NCI-H146 (cell line): ENCODE measurements at places on chromosomes 6 and 20.

GRCh38 chr6:88513920-88514319, 347.8 kb upstream of the CNR1 start:
- DNase-seq, result no peak

- peak; percentile 29 for DNase-seq
Measured at GRCh38 chr6:14454473-14454775, 336.9 kb downstream of the CD83 start.

DNA sequence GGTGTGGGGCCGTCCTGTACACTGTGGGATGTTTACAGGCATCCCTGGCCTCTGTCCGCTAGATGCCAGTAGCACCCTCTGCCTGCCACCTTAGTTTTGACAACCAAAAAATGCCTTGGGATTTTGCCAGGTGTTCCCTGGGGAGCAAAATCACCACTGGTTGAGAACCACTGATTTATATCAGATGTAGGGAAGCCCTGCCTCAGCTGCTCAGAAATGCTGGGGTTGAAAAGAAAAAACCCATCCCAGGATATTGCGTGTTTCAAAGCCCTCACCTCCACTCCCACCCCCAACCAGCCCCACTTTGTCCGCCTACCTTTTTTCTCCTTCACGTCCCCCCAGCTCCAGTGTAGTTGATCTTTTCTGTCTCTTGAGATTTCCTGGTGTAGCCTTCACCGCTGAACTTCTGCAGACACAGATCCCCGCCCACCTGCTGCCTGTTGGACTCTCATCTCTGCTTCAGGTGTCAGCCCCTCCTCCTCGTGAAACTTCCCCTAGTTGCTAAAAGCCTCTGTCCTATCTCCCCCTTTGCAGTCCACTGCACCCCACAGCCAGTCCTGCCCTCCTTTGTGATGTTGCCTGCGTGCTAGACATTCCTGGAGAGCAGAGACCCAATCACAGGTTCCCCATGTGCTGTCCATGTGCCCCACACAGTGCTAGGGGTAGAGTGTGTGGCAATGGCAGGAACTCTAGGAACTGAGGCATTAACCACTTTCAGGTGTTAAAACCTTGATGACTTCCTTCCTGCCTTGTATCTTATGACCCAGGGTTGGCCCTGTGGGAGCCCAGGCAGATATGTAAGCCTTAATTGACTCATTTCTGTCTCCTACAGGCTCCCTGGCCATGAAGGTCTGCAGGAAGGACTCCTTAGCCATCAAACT, 98.9 kb downstream of the TBC1D7 start:
- DNase-seq, result no peak

DNA sequence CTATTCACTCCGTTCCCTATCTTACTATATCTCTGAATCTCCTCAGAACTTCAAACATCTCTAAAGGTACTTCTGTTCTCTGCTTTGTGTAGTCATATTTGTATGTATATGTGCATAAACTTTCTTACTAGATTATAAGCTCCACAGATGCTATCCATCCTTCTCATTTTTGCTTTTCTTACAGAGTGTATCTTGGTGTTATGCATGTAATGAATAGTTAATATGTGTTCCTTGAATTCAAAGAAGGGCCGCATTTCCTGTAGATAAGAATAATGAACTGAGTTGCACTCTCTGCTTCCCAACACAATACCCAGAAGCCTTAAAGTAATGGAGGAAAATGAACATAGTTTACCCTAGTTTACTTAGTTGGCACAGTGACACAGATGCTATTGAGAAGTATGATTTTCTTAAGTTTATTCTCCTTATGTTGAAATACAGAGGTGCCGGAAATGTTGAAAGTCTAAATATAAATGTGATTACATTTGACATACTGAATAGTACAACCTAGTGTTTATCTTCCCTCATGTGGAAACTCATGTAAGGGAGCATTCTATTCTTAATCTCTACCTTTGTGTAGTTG, 6.0 kb downstream of the NUS1 start:
- DNase-seq, result no peak

DNA sequence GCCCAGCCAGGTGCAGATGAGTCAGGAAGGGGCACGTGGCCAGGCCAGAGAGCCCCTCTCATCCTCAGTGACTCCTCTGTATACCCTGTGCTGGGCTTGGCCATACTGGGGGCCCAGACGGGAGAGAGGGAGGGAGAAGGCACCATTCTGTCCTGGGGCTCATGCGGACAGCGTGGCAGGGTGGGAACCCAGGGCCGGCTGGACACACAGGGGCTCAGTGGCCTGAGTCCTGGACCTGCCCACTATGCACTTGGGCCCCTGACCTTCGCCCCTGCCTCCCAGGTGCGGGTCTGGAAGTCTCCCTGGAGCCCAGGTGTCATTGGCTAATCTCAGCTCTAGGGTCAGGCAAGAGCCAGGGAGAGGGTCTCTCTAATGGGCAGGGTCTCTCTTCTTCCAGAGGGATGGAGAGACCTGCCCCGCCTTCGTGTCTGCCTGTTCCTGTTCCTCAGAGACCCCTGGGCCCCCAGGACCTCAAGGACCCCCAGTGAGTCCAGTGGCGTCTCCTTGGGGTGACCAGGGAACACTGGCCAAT, 27.7 kb downstream of the COL20A1 start:
- no peak for DNase-seq

GRCh38 chr6:33809594-33809993, 5.8 kb upstream of the MLN start:
- no peak for DNase-seq

GRCh38 chr6:155125906-155126305, 130.8 kb downstream of the TIAM2 start:
- no peak for DNase-seq

- DNase-seq, result no peak
Measured at GRCh38 chr6:133945158-133945557, 7.9 kb upstream of the TBPL1 start.

DNA sequence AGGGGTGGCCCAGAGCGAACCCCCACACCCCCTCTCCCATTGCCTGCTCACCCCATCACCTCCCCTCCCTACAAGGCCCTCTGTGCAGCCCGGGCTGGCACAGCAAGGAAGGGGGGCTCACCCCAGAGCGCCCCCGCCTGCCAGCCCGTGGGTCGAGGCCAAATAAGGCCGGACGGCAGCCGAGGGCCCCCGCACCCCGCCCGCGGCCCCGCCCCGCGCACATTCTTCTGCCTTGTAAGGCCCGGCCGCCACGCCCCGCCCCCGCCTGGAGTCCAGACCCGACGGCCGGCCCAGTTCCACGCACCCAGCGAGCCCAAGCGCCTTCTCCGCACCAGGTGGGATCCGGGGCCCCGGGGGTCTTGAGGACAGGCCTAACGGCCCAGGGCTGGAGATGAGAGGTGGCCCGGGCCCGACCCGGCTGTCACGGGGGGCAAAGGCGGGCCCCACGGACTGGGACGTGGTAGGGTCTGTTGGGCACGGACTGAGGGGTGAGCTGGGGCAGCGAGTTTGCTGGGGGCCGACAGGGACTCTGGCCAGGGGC, at the start of gene MYL9:
Gene MYL9, plus strand, starts transcription at position 293 of the 541 bp plus-strand sequence. CDS start 3,366 bp downstream, outside the sequence.
- peak; percentile 30 for DNase-seq

DNA sequence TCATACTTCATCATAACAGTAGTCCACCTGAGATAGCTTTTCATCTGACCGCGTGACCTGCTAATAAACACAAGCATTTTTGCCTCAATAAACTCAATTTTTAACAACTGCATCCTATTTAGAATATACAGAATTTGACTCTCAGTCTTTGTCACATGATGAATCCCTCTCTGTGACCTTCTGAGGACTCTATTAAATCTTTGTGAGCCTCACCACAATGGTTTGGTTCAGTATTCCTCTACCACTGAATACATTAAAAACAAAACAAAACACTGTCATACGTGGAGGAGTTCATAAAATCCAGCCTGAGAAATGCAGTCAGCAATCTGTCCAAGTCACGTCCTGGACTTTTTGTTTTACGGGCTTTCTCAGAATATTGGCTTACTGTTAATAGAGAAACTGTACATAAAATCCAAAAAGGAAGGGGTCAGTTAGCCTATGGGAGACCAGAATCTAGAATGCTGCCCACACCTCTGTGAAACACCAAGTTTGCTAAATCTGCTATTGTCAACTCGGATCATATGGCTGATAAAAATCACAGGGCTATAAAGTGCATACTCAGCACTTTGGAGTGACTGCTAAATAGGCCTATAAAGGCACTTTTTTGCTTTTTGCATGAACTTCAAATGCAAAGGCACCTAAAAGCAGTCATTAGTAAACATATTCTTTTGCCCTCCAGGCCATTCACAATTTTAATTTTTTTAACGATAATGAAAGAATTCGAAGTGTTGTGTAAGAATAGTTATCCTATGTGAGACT, 190.3 kb upstream of the HDDC2 start:
- no peak for DNase-seq

- DNase-seq, result peak; percentile 84
Measured at GRCh38 chr20:31644701-31645100, 7.0 kb downstream of the COX4I2 start.

- no peak for DNase-seq
Measured at GRCh38 chr20:39899881-39900280, 789.2 kb downstream of the MAFB start.
